Myocyte (in vitro differentiated cells): ENCODE measurements at places on chromosomes 2 and 18. TPM values are rescaled to one million over a fixed set of nuclear protein-coding genes. Genes with fewer than 3 reads are reported as not detected.

DNA sequence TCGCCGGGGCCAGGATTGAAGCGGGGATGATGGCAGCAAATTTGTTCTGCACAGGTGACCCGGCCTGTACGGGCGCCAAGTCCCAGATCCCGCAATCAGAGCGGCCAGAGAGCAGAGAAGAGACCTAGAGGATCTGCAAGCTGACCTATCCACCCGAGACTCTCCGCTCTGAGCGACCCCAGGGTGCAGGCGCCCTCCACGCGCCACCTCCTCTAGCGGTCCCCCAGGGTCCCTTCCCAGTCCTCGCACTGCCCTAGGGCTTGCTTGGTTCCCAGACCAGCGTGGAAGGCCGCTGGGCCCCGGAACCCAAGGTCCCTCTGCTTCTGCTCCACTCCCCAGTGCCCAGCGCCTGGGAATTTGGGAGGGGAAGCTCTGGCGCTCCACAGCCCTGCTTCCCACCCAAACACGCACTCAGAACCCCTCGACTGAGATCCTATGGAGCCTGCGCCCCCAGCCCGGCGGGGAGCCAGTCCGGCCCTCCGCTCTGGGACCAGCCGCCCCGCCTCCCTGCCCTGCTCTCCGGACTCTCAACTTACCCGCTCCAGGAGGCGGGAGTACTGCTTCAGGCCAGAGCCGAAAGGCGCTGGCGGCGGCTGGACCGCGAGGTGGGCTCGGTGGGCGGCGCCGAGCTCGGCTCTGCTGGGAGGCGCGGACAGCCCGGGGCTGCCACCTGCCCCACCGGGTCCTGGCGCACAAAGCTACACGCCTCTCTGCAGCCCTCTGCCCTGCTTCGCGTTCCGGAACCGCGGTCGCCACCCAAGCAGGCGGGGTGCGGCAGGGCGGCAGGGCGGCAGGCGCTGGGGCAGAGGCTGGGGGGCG, 3.0 kb upstream of the SIX3 start:
- no peak for DNase-seq

GRCh38 chr2:109375131-109375561, 238.6 kb downstream of the SEPTIN10 start:
- DNase-seq: no peak

GRCh38 chr18:45954070-45954934, 12.8 kb downstream of the EPG5 start:
- peak; percentile 79 for DNase-seq

- DNase-seq: no peak
Measured at GRCh38 chr18:54888378-54888777, 60.1 kb downstream of the RAB27B start.

DNA sequence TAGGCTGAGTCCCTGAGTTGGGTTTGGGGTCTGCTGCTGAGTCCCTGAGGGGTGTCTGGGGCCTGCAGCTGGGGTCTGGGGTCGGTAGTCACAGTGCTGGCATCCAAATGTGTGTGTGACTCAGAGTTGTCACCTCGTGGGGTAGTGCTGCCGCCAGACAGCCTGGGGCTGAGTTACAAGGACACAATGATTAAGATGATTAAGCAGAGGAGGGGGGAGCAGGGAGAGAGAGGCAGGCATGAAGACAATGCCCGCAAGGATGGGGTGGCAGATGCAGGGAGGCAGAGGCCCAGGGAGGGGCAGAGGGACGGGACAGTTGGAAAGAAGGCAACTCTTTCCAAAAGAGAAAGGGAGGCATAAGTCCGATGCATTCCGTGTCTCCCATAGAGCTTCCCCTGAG, 120.2 kb downstream of the CELF4 start:
- DNase-seq: no peak

Gene LTBP1
- 14.4 and 26.2 TPM in 2 replicates for total RNA-seq

Gene PKP4
- 31.4 and 35.7 TPM in 2 replicates for total RNA-seq
